ENCODE measurements at places on chromosomes 3 and 15.

- no peak for DNase-seq
Measured at GRCh38 chr3:143657391-143657790, 190.9 kb downstream of the SLC9A9 start.

DNA sequence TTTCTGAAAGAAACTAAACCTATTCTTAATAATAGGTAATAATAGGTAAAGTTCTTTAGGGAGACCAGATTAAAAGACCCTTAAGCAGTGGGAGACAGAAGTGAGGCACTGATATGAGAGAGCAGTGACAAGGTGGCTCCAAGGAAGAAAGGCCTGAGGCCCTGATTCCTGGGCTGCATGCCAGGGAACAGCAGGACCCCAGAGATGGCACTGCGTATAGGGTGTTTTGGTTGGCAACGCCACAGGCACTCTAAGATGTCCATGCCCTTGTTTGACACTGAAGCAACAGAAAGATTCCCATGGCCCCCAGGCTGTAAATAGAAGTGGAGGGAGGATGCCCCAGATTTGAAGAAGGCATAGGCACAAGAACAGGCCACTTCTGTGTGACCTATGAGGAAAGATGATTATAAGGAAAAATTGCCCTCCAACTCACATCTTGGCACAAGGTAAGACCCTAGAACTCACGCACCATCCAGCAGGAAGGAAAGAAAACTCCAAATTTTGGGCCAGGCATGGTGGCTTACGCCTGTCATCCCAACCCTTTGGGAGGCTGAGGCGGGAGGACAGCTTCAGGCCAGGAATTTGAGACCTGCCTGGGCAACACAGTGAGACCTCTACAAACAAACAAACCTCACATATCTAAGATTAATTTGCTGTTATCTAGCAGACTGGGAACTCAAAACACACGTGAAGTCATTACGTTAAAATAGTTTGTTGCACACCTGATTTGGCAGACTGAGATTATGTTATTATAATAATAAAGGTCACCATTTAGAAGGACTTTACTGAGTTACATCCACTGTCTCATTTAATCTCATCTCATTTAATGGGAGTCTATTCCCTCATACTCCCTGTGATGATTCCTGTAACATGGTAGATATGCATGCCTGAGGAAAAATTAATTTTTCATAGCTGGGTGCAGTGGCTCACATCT, 10.5 kb upstream of the BLM start:
- DNase-seq, result no peak

DNA sequence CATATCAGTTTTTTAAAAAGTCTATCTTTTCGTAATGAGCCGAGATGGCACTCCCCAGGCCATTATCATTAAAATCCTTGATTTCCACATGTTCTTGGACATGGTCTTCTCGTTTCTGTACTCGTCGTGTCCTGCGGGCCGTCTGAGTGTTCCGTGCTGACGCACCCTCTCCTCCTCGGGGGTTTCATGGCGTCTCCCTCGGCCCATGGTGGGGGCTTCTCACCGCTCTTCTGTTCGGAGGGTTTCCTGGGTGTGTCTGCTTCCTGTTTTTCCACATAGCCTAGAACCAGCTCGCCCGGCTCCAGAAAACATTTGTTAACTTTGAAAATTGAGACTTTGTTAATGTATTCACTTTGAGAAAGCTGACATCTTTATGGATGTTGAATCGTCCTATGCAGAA, 92.7 kb downstream of the VGLL4 start:
- no peak for DNase-seq

GRCh38 chr3:141746962-141747361, 8.9 kb downstream of the RNF7 start:
- DNase-seq, result no peak

- no peak for DNase-seq
Measured at GRCh38 chr3:191753196-191753595, 292.2 kb downstream of the PYDC2 start.

DNA sequence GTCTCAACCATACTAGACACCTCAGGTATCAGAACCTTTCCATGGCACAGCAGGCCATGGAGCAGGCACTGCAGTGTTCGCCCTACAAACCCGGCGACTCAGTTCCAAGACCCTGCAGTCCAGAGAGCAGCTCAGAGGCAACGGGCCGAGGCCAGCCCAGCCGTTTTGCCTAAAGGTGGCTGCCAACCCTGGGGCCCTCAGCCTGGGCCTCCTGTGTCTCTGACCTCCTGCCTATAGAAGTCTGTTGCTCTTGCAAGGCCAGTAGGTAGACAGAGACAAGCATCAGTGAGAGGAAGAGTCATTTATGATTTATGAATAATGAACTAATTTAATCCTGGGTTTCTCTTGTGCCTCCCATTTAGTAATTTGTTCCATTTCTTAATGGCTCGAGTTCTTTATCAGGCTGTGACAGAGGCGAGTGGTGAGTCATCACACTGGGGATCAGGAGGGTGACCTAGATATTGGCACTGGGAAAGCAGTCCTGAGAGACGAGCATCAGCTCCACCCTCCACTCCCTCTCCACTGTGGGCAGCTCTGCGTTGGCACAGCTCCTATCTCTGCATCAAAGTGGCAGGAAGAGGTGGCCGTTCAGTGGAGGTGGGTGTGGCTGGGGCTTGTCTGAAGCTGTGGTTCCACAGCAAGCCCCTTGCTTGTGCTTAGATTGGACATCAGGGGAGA, 79.8 kb downstream of the ABHD5 start:
- DNase-seq, result peak; percentile 34

DNA sequence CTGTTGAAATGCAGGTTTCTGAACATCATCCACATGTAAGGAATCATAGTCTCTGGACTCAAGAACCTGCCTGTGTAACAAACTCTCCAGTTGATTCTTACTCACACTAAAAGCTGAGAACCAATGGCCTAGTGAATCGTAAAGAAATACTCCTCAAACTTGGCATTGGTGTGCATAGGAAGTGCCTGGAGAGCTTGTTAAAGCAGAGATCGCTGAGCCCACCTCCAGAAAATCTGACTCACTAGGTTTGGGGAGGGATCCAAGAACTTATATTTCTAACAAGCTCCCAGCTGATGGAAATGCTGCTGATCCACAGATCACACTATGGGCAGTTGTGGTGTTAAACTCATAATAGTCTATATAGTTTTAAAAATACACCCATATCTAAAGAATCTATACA, 55.8 kb upstream of the LMCD1 start:
- DNase-seq, result no peak

GRCh38 chr3:132405609-132406299, 11.5 kb upstream of the DNAJC13 start:
- no peak for DNase-seq

- no peak for DNase-seq
Measured at GRCh38 chr3:144585408-144585807, 613.8 kb downstream of the DIPK2A start.

GRCh38 chr15:49239105-49239504, 69.1 kb downstream of the GALK2 start:
- no peak for DNase-seq

DNA sequence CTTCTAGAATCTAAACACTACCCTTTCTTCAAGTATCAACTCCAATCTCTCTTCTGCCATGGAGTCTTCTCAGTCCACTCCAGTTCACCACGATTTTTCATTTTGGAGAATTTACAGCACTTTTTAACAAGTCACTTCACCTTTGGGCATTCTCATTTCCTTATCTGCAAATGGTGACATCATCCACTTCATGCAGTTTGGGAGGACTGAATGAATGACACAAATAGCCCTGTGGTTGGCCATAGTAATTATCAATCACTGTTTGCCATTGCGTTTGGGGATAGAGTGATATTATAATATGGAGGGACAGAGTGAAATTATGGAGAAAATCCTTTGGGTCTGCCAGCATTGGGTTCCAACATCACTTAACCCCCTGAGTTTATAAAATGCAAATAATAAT, 38.0 kb upstream of the TM4SF1 start:
- no peak for DNase-seq

DNA sequence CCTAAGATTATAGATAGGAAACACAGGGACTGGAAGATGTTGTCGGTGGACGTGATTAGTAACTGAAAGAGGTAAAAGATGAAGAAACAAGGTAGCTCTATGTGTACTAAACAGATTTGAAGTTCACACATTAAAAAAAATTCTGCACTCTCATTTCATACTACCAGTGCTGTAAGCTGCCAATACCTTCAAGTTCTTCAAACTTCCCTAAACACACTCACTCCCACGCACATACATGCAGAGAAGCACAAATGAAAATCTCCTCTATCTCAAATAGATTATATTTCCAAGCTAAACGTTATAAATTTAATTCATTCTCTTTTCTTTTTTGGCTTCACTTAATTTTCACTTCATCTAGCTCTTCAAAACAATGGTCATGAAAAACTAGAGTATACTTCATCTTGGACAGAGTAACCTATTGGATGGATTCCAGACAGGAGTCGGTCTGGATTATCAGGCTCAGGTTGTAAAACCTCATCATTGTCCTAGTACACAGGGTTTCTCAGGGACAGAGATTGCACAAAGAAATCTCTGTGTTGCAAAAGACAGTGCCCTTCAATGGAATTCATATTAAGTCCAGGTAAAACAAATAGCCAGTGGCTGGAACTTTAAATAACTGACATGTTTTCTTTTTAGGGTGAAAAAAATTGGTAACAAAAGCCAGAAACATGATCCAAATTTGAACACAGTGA, 408.1 kb upstream of the ZNF385D start:
- no peak for DNase-seq

DNA sequence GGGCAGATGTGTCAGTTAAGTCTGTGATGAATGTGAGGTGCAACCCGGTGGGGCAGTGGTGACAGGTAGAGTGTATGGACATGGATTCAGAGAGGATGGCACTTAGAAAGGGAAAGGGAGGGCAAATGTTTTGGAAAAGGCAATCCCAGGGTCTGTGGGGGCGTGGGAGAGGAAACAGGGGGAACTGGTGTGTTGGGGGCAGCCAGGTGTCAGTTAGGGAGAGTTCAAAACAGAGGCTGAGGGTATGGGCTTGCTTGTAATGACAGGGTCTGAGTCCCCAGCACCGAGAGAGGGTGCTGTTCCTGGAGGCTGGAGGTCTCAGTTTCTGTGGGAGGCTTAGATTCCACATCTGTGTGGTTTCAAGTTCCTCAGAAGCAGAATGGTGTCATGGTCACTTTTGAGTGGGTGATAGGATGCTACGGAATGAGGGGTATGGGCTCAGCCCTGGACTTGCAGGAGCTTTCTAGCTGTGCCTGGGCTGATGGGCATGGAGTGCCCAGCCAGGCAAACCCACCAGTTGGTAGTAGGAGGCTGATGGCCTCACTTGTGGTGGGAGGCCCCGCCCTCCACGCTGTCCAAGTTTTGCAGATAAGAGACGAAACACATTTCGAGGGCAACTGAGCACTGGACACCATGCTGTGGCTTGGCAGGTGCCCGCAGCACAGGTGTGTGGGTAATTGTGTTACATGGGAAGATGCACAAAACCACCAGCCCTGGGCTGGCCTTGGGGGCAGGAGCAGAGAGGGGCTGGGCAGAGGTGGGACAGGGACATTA, 209.4 kb downstream of the RPLP1 start:
- DNase-seq, result no peak

DNA sequence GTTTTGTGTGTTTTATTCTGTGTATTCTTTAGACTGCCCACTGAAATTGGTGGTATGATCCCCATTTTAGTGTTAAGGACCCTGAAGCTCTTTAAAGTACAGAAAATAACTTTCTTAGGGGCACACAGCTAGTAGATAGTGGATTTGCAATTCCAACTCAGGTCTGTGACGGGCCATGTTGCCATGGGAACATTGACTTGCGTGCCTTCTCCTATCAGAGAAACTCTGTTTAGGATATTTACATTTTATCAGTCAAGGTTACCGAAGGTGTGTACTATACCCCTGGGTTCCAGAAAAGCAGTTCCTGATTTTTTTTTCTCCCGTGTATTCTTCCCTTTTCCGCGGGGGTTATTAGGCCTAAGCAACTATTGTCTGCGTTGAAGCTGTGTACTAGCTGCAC, 19.4 kb downstream of the MYZAP start:
- no peak for DNase-seq

GRCh38 chr3:68090571-68090970, 436.2 kb upstream of the SUCLG2 start:
- DNase-seq, result no peak

DNA sequence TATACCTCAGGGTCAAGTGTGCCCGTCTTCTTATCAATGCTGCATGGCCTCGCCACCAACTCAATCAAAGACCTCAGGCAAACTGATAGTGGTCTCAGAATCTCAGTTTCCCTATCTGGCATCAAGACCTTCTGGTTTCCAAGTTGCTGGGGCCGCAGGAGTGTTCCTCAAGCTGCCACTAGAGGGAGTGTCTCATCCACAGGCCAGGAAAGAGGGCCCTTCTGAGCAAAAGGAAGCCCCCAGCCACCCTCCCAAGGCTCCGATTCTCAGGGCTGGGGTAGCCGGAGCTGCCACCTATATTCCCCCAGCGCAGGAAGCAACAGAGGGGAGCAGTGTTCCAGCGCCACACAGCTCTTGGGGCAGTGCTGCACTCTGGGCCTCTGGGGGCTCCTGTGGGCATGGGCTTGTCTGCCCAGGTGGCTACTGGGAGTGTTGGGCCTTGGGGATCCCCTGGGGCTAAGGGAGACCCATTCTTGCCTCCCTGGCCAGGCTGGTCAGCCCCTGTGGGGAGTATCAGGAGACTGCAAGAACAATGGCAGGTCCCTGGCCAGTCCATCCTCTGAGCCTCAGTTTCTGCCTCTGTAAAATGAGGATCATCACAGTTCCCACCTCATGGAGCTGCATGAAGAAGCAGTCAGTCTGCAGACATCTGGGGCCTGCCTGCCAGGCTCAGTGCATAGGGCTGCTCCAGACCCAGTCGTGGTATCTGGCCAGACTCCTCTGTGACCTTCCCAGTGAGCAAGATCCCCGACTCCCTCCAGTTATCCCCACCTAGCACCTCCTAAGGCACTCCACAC, 23.4 kb upstream of the SEC13 start:
- peak; percentile 65 for DNase-seq

GRCh38 chr15:100001405-100001804, 268.2 kb upstream of the LYSMD4 start:
- DNase-seq, result peak; percentile 28

DNA sequence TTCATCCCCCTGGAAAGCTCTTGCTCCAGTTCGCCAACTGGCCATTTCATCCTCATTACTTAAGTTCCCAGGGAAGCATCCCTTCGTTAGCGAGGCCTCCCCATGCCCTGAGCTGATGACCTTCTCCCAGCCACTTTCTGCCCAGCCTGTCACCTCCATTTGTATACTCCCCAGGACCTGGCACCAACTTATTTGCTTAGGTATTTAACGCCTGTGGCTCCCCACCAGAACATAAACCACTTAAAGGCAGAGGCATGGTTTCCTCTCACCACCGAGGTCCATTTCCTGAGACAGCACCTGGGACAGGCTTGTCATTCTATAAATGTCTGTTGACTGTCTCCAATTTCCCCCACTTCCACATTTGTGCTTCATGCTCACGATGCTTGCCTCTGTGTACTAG, 189.0 kb downstream of the ZNF621 start:
- DNase-seq, result no peak

DNA sequence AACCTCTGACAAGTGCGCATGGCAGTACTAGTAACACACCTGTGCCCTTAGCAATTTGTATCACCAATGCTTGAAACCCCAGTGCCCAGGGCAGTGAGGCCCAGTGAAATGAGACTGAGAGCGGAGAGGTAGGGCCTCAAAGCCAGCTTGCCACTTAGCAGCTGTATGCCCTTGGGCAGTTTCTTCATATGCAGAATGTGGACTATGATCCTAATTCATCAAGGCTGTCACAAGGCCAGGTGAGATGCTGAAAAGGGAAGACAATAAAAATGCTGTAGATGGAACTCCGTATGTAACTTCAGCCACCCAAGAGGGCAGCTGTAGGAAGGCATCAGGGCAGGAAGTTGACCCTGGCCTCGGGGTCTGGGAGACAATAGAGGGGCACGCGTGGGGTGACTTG, 74.4 kb downstream of the KY start:
- DNase-seq, result no peak

GRCh38 chr15:41971895-41972252, 483 bp downstream of the EHD4 start:
- DNase-seq, result no peak
